Stimulated activated naive CD8-positive, alpha-beta T cell treated with anti-CD3 and anti-CD28 coated beads, Interleukin-15, Interleukin-2, amounts not matched to agents 100 U/mL and 50 U/mL, for 24 hours (primary cell): ENCODE measurements at places on chromosomes 6 and 20.

DNA sequence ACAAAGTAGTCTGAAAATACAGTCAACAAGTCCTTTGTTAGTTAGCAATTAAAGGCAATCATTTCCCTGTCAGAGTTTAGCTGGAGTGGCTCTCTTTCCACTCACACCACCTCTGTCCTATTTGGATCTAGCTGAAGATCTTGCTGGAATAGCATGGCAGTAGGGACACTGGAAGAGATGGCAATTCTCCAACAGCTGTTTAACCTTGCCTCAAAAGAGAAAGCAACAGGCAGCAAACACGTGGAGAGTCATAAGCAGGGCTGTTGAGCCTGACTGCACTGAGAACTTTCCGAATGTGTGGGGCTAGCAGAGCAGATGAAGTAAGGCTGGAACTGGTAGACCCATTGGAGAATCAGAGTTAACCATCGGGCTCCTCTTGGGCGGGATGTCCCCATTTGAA is 38.0 kb upstream of the PRSS35 start:
- DNase-seq: no peak

DNA sequence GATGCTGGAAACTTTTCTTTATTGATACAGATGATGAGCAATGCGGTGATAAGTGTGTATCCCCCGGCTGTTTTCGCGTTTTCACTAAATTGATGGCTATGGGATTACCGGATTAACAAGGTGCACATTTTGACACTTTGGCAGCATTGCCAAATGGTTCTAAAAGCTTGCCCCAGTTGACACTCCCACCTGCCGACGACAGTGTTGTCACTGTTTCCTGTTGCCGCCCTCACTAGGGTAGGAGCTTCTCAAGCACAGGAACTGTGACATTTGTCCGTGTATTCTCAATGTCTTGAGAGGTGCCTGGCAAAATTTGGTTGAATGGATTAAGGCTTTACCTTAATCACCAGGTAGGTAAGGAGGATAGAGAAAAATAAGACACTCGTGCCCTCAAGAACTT is 9.8 kb upstream of the MAPK13 start:
- DNase-seq: peak; percentile 73

- DNase-seq: peak; percentile 46
Observed at GRCh38 chr6:161748535-161749416, 474.9 kb upstream of the AGPAT4 start.

DNA sequence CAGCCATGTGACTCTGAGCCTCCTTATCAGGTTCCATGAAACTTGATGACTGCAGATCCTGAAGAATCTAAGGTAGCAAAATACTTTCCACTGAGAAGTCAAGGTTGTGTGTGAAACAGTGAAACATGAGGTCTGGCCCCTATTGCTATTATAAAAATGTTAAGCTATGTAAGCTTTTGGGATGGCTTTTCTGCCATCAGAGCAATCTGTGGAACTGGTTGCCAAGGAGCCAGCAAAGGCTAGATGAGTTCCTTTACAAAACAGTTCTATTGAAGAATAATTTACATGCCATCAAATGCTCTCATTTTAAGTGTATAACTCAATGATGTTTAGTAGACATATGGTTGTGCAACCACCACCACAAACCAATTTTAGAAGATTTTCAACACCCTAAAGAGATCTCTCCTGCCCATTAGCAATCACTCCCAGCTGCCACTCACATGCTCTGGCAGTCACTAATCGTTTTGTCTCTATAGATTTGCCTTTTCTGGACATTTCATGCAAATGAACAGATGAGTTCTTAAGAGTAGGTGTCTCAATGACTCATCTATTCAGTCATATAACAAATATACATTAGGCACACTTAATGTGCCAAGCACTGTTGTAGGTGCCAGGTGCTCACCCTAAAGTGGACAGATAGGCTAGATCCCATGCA is 19.9 kb upstream of the MEP1A start:
- DNase-seq: no peak

- DNase-seq: no peak
Observed at GRCh38 chr20:25738198-25738597, 41.5 kb upstream of the ZNF337 start.

DNA sequence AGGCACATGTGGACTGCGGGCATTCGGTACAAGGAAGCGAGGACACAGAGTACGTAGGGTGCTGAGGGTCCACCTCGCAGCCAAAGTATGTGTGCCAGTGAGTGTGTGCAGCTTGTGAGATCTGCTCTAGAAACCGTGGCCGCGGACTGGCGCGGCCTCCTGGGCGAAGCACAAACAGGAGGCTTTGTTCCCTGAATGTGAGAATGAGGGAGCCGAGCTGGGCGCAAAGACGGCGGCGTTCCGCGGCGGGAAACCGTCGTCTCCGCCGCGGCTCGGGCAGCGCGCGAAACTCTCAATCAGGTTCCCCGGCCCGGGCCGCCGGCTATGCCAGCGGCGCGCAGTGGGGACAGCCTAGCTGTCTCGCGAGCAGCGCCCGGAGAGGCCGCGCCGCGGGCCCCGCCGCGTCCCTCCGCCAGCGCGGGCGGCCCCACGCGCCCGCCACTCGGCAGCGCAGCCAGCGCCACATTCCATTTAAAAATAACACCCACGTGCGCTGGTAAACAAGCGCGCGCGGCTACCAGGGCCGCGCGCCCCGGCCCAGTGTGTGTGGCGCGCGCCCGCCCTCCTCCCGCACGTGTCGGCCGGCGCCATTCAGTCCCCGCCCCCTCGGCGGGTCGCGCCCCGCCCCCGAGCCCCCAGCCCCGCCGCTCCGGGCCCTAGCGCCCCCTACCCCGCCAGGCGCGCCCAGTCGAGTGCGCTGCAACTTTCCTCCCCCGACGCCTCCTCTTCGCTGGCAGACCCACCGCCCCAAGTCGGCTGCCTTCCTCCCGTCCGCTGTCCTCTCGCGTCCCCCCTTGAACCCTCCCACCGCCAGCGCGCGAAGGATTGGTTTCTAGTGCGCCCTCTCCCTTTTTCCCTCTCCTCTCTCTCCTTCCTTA is 3.0 kb upstream of the FOXO3 start:
- peak; percentile 72 for DNase-seq
